ENCODE measurements at places on chromosomes 4 and X.

- DNase-seq, result no peak
Observed at GRCh38 chr4:38954727-38955126, 77.5 kb downstream of the TMEM156 start.

- DNase-seq, result no peak
Observed at GRCh38 chr4:48275247-48275646, 5.6 kb upstream of the TEC start.

DNA sequence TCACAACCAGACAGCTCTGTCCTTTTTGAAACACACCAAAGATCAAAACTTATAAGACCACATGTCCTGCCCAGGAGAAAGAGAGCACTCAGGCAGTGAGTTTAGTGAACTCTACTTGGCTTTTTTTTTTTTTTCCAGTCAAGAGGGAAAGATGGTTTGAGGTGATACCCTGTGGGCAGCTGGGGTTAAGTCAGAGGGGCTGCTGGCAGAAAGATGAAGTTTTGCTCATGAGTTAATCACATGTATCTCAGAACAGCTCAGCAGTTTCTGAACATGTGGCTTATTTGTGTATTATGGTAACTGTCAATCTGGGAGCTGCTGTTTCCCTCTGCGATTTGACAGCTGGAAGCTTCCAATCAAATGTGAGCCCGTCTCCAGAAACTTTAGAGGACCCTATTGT lies 56.4 kb upstream of the MAP3K15 start:
- DNase-seq, result no peak

GRCh38 chr4:95610061-95610569 lies 61.3 kb upstream of the UNC5C start:
- DNase-seq, result no peak

- no peak for DNase-seq
Observed at GRCh38 chrX:40100141-40100536, 2.4 kb upstream of the BCOR start.
